ENCODE measurements at places on chromosomes 3 and 15.

DNA sequence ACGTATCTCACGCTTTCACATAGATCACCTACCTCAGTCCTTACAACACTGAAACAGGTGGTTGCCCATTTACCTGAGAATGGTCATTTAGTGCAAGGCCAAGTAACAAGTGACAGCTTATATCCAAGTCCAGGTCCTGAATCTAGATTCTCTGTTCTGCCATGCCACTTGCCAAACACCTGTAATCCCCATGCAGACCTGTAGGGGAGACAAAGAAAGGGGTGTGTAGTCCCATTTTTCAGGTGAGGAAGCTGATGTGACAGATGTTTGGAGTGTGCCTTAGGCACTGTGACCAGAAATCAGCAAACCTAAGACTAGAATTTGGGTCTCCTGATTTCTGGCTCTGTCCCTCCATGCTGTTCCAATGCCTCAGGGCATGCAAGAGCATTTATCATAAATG, 12.7 kb downstream of the ZNF35 start:
- peak; percentile 18 for DNase-seq

DNA sequence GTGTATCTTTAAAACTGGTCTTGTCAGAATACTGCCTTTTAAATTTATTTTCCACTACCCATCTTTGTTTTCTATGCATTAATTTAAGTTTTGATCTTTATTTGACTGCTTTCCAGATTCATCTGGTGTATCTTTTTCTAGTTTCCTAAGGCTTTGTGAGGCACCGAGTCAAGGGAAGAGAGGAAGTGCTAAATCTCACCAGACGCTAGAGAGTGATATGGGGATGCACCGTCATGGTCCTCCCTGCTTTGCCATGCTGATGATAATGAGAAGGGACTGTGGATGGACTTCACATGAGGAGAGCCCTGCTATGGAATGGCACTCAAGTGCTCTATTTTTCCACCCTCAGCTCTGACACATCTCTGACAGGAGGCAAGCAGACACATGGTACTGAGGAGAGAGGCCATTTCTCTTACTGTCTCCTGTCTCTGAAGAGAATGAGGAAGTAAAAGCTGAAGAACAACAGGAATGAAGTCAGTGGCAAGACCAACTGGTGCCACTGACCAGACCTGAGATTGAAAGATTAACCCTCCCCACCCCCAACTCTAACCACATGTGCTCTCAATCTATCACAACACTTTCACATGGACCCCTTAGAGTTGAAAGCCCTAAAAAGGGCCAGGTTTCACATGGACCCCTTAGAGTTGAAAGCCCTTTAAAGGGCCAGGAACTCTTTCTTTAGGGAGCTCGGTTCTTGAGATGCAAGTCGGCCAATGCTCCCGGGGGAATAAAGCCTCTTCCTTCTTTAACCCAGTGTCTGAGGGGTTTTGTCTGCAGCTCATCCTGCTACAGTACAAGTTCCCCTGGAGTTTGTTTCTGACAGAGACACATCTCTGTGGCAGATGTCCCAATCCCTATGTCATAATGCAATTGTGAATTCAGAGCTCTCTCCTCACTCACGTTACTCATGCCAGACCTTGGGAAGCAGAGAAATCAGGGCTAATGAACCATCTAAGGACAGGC, at the start of gene IQCF2:
TSS of gene IQCF2 (plus strand) at position 913 of the 963 bp plus-strand sequence. CDS start 52 bp downstream, outside the sequence.
- DNase-seq = no peak

DNA sequence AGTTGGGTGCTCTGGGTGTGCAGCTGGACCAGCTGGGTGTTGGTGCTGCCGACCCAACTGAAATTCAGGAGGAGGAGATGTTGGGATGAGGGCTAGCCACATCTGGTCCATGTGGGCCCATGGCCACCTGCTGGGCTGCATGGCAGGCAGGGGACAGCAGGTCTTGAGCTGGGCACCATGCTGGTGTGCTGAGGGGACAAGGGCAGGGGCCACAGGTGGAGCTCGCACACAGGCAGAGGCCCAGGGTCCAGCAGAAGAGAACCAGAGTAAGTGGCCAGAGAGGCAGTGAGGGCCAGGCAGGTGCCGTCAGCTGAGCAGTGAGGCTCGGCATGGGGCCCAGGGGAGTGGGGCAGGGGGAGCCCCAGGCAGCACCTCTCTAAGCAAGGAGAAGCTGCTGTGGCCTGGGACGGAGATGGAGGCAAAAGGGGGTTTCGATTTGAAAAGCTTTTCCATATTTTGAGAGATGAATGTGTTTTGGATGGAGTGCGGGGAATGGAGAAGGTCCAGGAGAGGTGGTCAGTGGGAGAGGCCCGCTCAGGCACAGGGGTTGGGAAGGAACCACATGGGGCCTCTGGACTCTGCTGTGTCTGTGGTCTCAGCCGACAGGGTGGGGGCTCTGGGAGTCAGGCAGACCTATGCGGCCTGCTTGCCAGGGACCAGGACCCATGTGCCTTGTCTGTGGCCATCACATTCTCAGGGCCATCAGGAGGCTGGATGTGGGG, 30.5 kb upstream of the PLXNA1 start:
- DNase-seq = no peak

GRCh38 chr3:138347960-138348753, at the start of gene MRAS:
Gene MRAS (plus strand): TSS chr3:138348579. CDS start chr3:138372884, 24,305 bp downstream.
- peak; percentile 77 for DNase-seq

- DNase-seq = no peak
Measured at GRCh38 chr15:63940966-63941620, 105.2 kb downstream of the DAPK2 start.

DNA sequence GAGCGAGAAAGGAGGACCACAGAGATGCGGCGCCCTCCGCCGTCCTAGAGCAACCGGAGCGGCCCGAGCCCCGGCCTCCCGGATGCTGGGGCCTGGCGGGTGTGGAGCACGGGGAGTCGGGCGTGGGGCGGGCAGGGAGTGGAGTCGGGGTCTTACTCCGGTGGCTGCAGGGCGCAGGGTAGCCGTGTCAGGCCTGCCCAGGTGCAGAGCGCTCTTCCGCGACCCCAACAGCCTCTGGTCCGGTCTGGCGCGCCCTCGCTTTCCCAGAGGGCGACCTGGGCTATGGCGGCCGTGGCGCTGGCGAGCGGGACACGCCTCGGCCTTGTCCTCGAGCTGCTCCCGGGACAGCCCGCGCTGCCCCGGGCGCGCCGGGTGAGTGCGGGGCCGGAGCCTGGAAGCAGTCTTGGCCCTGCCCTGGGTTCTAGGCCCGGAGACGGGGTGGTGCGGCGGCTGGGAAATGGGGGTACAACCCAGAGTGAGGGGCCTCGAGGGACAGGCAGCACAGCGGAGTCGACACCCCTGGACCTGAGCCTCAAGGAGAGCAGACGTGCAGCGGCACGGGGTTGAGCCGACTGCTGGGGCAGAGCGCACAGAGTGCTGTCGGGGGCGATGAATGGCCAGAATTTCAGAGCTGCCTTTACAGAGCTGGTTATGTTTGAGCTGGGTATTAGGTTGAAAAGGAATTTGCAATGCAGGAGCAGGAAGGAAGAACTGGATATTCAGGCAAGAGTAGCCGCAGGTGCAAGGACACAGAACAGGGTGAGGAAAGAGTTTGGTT, at the start of gene ZNF662:
TSS of gene ZNF662 (plus strand) at position 73 of the 778 bp plus-strand sequence. CDS start 1,973 bp downstream, outside the sequence.
- DNase-seq = peak; percentile 49

GRCh38 chr15:79197285-79197684, 85.2 kb upstream of the ANKRD34C start:
- DNase-seq = no peak

DNA sequence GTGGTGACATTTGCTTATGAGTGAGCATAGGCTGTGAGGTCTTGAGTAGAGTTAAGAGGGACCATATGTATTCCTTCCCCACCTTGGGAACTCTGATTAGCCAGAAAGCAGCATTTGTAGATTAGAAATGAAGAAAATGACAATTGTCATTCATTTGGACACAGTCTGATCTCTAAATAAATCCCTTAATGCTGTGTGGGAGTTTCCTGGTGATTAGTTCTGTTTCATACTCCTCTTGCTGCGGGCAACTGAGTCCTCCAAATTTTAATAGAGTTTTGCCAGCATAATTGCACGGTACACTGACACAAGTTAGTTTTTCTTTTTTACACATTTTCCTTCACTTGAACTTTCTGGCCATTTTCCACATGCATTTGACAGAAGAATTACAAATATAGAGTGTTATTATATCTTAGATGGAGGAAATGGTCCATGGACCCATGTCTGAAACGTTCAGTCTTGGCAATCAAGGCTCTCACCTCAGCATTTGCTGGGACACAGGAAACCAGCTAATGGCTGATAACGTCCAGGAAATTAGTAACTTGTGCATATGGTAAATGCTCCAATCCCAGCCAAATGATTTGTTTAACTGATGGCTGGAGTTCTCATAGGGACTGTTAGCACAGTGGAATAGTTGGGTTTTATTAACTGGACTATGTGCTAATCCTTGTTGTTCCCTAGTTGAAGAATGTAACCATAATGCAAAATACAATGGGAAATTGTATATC, 321.2 kb downstream of the RBMS3 start:
- DNase-seq = no peak

DNA sequence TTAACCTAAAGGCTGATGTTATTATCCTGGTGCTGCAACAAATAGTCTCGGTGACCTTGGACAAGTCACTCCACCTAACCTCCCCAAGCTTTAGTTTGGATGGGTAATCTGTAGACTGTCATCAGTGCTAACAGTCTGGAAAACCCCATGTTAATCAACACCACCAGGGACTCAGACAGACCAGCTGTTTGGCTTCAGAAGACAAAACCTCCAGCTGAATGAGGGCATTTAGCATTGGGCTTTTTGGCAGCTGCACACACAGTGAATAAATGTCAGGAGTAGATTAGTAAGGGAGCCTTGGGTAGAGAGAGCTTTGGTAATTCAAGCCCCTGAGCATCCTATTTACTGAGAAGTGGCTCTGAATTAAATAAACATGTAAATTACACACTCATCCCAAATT, 24.9 kb upstream of the C3orf80 start:
- DNase-seq = no peak

DNA sequence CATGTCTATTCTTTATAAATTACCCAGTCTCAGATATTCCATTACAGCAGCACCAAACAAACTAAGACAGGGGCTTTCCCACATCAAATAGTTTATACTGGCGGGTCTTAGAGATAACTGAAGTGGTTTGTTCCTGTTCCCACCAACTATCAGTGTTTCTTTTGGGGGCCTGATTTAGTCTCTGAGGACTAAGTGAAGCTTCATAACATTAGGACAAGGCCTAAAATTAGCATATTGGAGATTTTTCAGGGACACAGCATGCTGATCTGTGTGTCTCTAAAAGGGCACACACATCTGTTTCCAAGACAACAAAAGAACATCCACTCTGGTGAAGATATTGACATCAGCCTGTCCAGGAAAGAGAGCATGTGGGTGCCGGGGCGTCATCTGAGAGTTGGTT, 72.6 kb upstream of the SEMA6D start:
- DNase-seq = no peak

GRCh38 chr3:158434412-158435038, 136.5 kb upstream of the MLF1 start:
- peak; percentile 6 for DNase-seq

DNA sequence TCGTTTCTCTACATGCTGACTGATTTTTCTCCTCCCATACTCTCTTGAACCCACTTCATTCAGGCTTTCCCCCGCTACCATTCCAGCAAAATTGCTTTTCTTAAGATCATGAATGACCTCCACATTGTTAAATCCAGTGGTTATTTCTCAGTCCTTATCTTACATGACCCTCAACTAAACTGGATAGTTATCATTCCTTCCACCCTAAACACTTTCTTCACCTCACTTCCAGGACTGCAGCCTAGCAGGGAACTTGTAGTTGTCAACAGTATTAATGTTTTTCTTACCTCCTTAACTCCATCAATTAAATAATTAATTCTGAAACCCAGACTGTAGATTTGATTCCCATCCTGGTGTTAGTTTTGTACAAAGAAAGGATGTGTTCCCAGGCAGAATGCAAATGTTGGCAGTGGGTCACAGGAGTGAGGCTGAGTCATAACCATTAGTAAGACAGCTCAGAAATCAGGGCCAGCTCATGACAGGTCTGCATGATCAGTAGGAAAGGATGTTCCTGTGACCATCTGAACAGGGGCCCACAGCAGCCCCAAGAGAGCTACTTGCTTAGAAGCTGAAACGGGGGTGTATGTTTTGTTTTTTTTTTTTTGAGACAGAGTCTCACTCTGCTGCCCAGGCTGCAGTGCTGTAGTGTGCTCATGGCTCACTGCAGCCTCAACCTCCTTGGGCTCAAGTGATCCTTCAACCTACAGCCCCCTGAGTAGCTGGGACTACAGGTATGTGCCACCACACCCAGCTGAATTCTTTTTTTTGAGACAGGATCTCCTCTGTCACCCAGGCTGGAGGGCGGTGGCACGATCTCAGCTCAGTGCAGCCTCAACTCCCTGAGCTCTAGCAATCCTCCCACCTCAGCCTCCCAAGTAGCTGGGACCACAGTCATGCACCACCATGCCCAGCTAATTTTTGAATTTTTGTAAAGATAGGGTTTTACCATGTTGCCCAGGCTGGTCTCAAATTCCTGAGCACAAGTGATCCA, 9.1 kb downstream of the BCL2L10 start:
- no peak for DNase-seq

DNA sequence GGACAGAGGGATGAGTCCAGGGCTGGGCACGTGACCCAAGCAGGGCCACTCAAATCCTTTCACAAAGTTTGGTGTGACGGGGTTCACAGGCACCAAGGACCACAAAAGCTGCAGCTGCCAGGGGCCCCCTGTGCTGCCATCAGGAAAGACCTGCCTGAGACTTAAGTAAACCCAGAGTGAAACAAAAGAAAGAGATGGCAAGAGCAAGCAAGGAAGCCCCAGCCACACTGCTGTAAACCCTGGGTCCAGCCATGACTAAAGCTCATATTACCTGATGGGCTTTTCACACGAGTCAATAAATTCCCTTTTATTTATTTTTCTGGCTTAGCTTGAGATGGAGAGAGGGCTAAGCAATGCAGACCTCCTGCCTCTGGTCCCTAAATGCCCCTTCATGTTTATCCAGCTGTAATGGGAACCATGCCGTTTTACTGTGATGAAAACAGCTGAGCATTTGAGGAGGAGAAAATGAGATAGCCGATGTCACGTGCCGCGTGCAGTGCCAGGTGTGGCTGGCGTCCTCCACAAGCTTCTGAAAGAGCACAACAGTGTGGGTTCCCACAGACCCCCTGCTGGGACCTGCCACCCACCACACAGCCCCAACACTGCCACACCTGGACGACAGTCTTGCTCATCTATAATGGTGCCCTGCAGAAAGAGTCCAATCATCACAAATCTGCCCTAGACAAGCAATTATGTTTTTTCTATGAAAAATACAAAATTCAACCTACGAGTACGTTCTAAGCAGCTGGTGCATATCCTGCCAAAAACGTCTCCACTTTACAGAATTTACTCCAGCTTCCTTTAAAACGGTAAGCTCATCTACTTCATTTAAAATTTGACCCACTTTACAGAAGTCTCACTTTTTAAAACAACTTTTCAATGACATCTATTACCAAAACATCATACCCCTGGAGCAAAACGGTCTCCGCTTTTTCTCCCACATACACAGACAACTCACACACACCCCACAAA, 34.2 kb downstream of the ADAMTS17 start:
- no peak for DNase-seq

All from HuH-7.5 (cell line).